ENCODE measurements at places on chromosomes 3 and 15.

- DNase-seq = no peak
Observed at GRCh38 chr3:139642996-139643395, 34.8 kb downstream of the NMNAT3 start.

DNA sequence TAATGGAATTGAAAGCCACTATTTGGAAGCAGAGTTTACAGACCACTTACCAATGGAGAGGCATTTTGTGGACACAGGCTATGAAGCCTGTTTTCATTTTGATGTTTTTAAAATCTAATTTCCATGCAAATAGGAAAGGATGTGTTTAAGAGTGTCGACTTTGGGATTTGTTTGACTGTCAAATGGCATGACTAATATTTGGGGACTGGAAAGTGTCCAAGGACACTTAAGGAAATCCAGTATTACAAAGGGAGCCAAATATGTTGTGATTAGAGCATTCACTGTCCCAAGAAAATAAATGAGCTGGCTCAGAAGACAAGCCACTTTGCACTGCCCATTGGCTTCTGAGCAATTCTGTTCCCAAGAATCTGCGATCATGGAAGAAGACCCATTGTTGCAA, 34.0 kb upstream of the SLC6A11 start:
- no peak for DNase-seq

DNA sequence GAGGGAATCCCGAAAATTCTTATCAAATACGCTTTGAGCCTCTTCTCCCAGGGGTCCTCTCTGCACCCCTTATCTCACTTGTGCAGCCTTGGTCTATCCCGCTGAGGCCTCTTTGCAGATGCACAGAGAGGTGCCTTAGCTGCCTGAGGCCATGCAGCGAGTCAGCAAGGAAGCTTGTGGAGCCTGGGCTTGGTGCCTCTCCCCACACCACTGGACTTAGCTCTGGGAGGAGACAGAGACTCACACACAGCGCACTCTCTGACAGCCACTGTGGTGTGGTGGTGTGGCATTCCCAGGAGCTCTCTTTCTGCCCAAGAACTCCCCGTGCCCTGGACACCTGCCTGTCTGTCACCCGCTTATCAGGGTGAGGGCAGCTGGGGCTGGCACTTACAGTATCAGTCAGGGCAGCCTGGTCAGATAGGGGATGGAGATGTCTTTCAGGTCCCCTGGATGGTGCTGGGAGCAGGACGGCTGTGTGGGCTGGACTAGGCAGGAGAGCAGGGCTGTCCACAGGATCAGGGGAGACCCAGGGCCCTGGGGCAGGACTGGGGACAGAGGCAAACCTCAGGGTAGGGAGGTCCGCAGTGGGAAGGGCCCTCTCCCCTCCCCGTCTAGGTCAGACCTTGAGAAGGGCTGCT, 10.2 kb upstream of the LINGO1 start:
- DNase-seq = no peak

DNA sequence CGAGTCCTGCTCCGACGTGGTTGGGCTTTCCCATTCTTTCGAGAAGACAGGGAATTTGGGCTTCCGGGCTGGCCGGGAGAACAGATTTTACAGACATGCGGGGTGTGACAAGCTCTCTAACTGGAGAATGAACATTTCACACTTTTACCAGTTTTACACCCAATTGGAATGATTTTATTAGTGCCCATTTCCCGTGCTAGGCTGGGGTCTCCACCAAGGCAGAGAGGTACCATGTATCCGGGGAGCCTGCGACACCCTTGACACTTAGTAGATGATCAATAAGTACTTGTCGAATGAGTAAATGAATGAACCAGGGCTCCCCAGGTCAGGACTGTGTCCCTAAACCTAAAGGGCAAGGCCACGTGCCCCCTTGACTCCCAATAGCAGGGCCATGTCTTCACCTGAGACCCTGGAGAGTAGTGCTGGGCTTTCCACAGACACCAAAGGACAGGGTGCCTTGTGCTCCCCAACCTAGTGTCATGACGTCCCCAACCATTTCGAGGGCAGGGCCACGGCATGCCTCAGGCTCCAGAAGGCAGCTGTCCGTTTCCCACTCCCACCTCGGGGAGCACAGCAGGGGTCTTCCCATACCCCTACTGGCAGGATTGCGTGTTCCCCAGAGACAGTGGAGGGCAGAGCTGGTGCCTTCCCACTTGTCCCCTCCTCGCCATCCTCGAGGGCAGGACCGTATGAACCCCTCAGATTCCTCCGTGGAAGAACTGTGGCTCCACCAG, 679 bp upstream of the MYD88 start:
- DNase-seq = no peak

- DNase-seq = no peak
Observed at GRCh38 chr3:99520513-99520912, 117.9 kb upstream of the COL8A1 start.

Measured in cerebellum (tissue), 4 donors.